Thoracic aorta (tissue), 2 donors: ENCODE measurements at places on chromosomes 1 and 21.

- H3K27ac ChIP-seq, result no peak overlapping the region
- H3K27me3 ChIP-seq, result no peaks in the 10 kb centered on the region
- DNase-seq, result no peak
- H3K36me3 ChIP-seq, result no peaks in the 10 kb centered on the region
- H3K4me3 ChIP-seq, result no peak overlapping the region
Observed at GRCh38 chr1:11537854-11538591, 59.1 kb downstream of the DISP3 start.

DNA sequence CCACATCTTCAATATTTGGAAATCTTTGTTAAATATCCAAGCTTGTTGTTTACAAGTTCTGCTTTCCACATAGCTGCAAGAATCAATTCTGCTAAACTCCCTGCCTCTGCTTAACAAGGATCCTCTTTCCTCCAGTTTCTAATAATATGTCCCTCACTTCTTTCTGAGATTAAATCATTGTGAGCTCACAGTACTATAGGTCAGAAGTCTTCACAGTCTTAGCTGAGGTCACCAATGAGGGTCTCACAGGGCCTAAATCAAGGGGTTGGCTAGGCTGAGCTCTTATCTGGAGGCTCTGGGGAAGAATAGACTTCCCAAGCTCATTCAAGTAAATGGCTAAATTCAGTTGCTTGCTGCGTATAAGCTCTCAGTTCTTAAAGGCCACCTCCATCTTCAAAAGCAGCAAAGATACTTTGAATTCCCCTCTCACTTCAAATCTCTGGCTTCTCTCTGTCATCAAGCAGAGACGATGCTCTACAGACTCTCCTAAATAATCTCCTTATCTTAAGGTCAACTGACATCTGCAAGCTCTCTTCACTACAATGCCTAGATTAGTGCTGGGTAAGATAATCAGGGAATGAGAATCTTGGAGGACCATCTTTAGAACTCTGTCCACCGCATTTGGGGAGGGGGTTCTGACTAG lies 175.3 kb downstream of the PLPPR4 start:
- H3K4me1 ChIP-seq, result no peaks in the 10 kb centered on the region
- no peaks in the 10 kb centered on the region for H3K36me3 ChIP-seq

- DNase-seq, result no peak
- no peaks in the 10 kb centered on the region for H3K36me3 ChIP-seq
- no peaks in the 10 kb centered on the region for H3K27me3 ChIP-seq
- H3K4me3 ChIP-seq, result no peak overlapping the region
- H3K27ac ChIP-seq, result no peak overlapping the region
- no peaks in the 10 kb centered on the region for H3K4me1 ChIP-seq
Observed at GRCh38 chr1:92404661-92405060, 82.1 kb downstream of the GFI1 start.

- no peaks in the 10 kb centered on the region for H3K36me3 ChIP-seq
- H3K27ac ChIP-seq, result peak overlapping the region; percentile 46
- H3K27me3 ChIP-seq, result no peaks in the 10 kb centered on the region
- H3K4me3 ChIP-seq, result peak overlapping the region; percentile 69
Observed at GRCh38 chr21:45454060-45454925, 49.3 kb downstream of the COL18A1 start.

- no peaks in the 10 kb centered on the region for H3K27me3 ChIP-seq
- no peak overlapping the region for H3K27ac ChIP-seq
- no peak for DNase-seq
- H3K4me1 ChIP-seq, result no peaks in the 10 kb centered on the region
Observed at GRCh38 chr1:230429067-230429735, 3.1 kb upstream of the PGBD5 start.

- DNase-seq, result no peak
- no peaks in the 10 kb centered on the region for H3K27me3 ChIP-seq
- H3K4me3 ChIP-seq, result no peak overlapping the region
- no peak overlapping the region for H3K27ac ChIP-seq
- no peaks in the 10 kb centered on the region for H3K36me3 ChIP-seq
- peaks cover 40% of the 10 kb centered on the region for H3K4me1 ChIP-seq
Observed at GRCh38 chr1:230166366-230167132, 99.5 kb downstream of the GALNT2 start.

DNA sequence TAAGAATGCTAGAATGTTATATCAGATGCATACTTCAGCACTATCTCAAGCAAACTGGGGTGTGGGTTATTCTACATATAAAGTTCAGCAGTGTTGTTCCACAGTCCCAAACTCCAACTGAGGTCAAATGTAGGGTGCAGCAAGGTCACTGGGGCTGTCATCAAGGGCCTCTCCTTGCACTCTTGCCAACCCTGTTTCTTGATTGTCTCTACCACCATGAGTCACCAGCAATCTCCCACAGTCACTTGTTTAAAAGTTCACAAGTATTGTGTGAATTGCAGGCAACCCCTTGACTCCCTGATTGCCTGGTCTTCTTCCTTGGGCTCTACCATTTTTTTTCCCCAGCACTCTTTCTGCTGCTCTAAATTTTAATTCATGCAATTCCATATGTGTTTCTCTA lies 10.6 kb downstream of the METTL18 start:
- peaks cover 18% of the 10 kb centered on the region for H3K4me1 ChIP-seq
- H3K27ac ChIP-seq, result no peak overlapping the region
- H3K27me3 ChIP-seq, result no peaks in the 10 kb centered on the region
- H3K4me3 ChIP-seq, result no peak overlapping the region
- H3K36me3 ChIP-seq, result no peaks in the 10 kb centered on the region
- DNase-seq, result no peak

DNA sequence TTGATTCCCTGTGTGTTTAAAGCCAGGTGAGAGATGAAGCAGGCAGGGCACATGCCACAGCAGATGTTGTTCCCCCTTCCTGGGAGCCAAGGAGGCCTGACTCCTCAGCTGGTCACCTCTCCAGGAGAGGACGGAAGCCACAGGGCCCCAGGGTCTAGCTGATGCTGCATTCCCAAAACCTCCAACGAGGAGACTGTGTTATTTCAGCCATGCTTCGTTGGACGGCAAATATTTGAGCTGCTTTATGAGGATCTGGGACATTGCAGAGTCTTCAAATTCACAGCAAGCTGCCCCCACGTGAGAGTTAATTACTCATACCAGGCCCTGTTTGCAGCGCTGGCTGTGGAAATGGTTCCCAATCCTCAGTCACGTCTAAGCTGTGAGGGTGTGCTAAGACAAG lies 85.3 kb downstream of the CDC7 start:
- no peaks in the 10 kb centered on the region for H3K36me3 ChIP-seq
- H3K4me1 ChIP-seq, result peaks cover 28% of the 10 kb centered on the region
- no peak overlapping the region for H3K4me3 ChIP-seq

DNA sequence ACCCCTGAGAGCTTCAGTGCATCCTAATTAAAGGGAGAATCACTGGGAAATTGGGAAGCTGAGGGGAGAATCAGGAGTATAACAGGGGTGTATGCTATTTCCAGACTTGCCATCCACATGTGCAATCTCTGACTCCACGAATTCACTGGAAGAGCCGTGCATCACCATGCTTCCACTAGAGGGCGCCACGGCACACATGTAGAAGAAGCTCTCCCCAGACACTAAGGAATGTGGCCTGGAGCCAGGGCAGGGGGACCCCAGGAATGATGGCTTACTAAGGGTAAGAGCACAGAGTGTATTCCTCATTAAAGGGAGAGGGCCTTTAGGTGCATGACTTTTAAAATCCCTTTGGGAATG lies 81.5 kb downstream of the ABCA4 start:
- peaks cover 2% of the 10 kb centered on the region for H3K4me1 ChIP-seq
- no peak for DNase-seq
- no peak overlapping the region for H3K27ac ChIP-seq
- no peak overlapping the region for H3K4me3 ChIP-seq
- no peaks in the 10 kb centered on the region for H3K36me3 ChIP-seq

DNA sequence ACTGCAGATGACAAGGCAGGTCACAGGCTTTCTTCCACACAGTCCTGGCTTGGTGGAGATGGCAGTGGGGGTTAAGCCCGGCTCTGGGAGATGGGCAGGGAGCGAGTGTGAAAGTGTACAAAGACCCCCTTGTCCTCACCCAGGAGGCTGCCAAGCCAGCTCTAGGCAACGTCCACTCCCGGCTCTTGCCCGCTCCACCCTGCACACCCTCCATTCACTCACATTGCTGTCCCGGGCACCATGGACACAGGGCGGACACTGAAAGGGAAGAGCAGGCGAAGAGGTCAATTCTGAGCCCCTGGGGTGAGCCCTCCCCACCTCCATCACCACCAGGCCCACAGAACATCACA lies 8.9 kb downstream of the COL16A1 start:
- peaks cover 9% of the 10 kb centered on the region for H3K4me1 ChIP-seq
- no peaks in the 10 kb centered on the region for H3K27me3 ChIP-seq
- peaks cover 78% of the 10 kb centered on the region for H3K36me3 ChIP-seq
- no peak for DNase-seq
- no peak overlapping the region for H3K27ac ChIP-seq

GRCh38 chr1:225428881-225429455 lies 1.1 kb upstream of the LBR start:
- H3K27ac ChIP-seq, result peak overlapping the region; percentile 85
- no peak for DNase-seq
- H3K27me3 ChIP-seq, result no peaks in the 10 kb centered on the region

GRCh38 chr1:177306019-177306415 lies 135.3 kb downstream of the BRINP2 start:
- H3K36me3 ChIP-seq, result no peaks in the 10 kb centered on the region
- no peak overlapping the region for H3K4me3 ChIP-seq
- H3K4me1 ChIP-seq, result peaks cover 17% of the 10 kb centered on the region
- H3K27me3 ChIP-seq, result no peaks in the 10 kb centered on the region
- no peak overlapping the region for H3K27ac ChIP-seq

- no peak overlapping the region for H3K4me3 ChIP-seq
- H3K27ac ChIP-seq, result no peak overlapping the region
- no peak for DNase-seq
- no peaks in the 10 kb centered on the region for H3K36me3 ChIP-seq
- peaks cover 13% of the 10 kb centered on the region for H3K4me1 ChIP-seq
Observed at GRCh38 chr1:2971101-2971501, 50.2 kb upstream of the ACTRT2 start.

GRCh38 chr1:77533660-77534305 lies 148.7 kb downstream of the ZZZ3 start:
- no peak overlapping the region for H3K4me3 ChIP-seq
- DNase-seq, result no peak
- H3K36me3 ChIP-seq, result no peaks in the 10 kb centered on the region
- no peaks in the 10 kb centered on the region for H3K4me1 ChIP-seq

DNA sequence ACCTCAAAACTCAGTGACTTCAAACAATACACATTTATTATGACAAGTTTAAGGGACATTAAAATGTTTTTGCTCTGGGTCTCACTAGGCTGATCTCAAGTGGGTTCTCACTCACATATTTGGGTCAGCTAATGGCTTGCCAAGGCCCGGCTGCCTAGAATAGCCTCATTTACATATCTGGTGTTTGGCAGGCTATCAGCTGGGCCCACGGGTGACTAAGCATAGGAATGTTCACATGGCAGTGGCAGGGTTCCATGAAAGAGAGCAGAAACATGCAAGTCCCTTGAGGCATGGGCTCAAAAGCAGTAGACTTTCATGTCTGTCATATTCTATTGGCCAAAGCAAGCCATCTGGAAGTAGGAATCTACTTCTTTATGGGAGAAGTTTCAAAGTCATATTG lies 492.6 kb downstream of the KCNT2 start:
- no peaks in the 10 kb centered on the region for H3K36me3 ChIP-seq
- H3K27me3 ChIP-seq, result no peaks in the 10 kb centered on the region
- no peak overlapping the region for H3K27ac ChIP-seq
- no peak overlapping the region for H3K4me3 ChIP-seq

DNA sequence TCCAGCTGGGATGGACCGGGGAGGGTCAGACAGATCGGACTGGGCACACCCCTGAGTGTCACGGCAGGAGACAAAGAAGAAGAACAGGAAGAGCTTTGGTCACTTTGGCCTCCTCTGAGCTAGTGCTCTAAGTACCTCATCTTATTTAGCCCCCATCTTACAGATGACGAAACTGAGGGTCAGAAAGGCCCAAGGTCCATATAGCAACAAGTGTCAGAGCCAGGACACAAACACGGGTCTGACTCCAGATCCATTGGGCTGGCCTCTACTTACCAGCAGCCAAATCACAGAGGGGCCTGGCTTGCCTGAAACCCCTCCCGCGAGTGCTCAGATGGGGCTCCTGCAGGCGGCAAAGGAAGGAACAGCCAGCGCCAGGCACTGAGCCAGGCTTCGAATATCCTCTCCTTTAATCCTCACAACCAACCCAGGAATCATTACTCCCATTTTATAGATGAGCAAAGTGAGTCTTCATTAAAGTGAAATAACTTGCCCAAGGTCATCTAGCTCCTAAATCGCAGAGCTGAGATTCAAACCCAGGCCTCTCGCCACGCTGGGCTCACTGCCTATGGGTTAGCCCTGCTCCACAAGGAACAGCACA lies 25.7 kb upstream of the SELENON start:
- no peak overlapping the region for H3K27ac ChIP-seq
- H3K4me3 ChIP-seq, result no peak overlapping the region
- peaks cover 10% of the 10 kb centered on the region for H3K4me1 ChIP-seq
- no peaks in the 10 kb centered on the region for H3K27me3 ChIP-seq
- peaks cover 15% of the 10 kb centered on the region for H3K36me3 ChIP-seq
- no peak for DNase-seq

GRCh38 chr1:222769181-222769580 lies 32.2 kb downstream of the FAM177B start:
- H3K27me3 ChIP-seq, result no peaks in the 10 kb centered on the region
- H3K4me1 ChIP-seq, result no peaks in the 10 kb centered on the region
- no peak overlapping the region for H3K27ac ChIP-seq
- no peak for DNase-seq
- no peak overlapping the region for H3K4me3 ChIP-seq

GRCh38 chr21:32819694-32820093 lies 48.1 kb upstream of the PAXBP1 start:
- H3K27ac ChIP-seq, result no peak overlapping the region
- no peaks in the 10 kb centered on the region for H3K27me3 ChIP-seq
- DNase-seq, result no peak
- H3K4me3 ChIP-seq, result no peak overlapping the region
- H3K4me1 ChIP-seq, result no peaks in the 10 kb centered on the region

DNA sequence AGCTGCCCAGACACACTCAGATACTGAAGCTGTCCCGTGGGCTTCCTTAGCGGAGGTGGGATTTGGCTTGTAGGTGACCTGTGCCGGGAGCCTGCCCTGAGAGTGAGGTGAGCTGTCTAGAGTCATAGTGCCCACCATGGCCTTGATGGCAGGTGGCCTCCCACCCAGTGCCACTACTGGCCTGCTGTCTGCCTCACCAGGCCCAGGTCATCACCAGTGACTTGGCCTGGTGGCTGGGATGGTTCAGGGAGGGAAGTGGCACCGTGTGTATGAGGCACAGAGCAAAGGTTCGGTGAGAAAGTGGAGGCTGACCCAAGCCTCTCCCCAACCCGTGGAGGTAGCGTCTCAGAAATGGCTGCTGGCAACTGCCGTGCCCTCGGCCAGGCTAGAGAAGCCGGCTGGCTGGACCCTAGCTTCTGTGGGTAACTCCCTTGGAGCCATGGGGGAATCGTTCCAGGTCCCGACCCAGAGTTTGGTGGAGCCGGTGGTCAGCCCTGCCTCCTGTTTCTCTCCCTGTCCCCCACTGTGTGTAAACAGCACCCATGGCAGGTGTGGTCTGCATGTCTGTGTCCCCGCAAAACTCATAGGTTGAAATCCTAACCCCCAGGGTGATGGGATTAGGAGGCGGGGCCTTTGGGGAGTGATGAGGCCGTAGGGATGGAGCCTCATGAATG lies 155.4 kb upstream of the C1orf174 start:
- no peaks in the 10 kb centered on the region for H3K4me1 ChIP-seq
- no peaks in the 10 kb centered on the region for H3K36me3 ChIP-seq
- H3K27me3 ChIP-seq, result no peaks in the 10 kb centered on the region
- no peak for DNase-seq
- H3K4me3 ChIP-seq, result no peak overlapping the region
- no peak overlapping the region for H3K27ac ChIP-seq
